ENCODE measurements at places on chromosomes 2 and 18.

DNA sequence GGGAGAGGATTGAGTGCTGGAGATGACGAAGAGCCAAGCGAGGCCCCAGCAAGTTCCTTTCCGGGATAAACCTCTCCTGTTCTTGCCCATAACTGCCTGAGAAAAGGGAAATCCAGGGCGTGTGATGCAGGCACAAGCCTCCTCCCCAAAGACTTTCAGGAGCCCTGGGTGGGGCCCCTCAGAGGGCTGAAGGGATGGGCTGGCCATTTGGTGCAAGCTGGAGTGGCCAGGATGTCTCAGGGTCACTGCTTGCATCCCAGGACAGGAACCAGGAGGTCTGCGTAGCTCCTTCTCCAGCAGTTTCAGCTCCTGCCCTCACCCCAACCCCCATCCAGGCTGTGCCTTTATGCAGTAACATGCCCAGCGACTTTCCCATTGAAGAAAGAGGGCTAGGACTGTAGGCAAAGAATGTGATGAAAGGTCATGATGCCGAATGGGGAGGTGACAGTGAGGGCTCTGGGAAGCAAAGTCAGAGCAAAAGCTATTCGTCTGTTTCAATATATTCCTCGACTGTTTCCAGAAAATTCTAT, 80.2 kb downstream of the PXDN start:
- no peak for DNase-seq

- DNase-seq = no peak
These were observed 13.5 kb upstream of the DARS1 start for GRCh38 chr2:135998879-135999278.

GRCh38 chr2:10407841-10408648, 40.1 kb downstream of the ODC1 start:
- peak; percentile 18 for DNase-seq

GRCh38 chr2:41405441-41405840, 642.4 kb upstream of the PKDCC start:
- no peak for DNase-seq

- DNase-seq = peak; percentile 43
These were observed at the start of gene HSBP1L1 for GRCh38 chr18:79964330-79965118. TSS of gene HSBP1L1 (plus strand) at chr18:79964643. CDS start at chr18:79964736, 93 bp downstream.

- DNase-seq = no peak
These were observed 70.7 kb downstream of the ATF2 start for GRCh38 chr2:175097297-175097696.

DNA sequence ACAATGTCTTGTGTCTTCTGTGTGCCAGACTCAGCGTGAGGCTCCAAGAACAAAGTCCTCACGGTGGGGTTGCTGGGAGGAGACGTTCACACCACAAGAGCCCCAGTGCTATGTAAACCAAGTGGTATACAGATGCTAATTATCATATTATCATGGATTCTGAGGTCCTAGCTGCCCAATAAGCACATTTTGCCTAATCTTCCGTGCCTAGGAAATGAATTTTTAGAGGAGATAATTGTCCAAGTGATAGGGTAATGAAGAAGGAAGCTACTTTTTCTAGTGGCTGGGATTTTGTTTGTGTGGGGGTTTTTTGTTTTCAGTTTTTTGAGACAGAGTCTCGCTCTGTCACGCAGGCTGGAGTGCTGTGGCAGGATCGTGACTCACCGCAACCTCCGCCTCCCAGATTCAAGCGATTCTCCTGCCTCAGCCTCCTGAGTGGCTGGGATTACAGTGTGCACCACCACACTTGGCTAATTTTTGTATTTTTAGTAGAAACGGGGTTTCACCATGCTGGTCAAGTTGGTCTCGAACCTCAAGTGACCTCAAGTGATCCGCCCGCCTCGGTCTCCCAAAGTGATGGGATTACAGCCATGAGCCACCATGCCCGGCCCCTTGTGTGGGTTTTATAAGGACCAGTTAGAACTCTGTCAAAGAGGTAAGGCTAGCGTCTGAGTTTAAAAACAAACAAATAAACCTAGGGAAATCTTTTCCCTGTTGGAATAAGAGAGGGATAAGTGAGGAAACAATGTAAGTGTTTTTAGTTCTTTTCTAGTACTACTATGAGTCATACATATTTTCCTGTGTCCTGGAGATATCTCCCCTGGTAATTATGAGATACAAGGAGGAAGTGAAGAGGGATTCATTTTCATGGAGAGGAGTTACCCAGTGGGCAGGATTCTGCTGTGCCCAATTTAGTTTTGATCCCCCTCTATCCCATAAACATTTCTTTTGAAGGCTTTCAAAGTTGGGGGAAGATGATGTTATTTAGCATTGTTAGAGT, 9.5 kb upstream of the SMAD7 start:
- DNase-seq = no peak

DNA sequence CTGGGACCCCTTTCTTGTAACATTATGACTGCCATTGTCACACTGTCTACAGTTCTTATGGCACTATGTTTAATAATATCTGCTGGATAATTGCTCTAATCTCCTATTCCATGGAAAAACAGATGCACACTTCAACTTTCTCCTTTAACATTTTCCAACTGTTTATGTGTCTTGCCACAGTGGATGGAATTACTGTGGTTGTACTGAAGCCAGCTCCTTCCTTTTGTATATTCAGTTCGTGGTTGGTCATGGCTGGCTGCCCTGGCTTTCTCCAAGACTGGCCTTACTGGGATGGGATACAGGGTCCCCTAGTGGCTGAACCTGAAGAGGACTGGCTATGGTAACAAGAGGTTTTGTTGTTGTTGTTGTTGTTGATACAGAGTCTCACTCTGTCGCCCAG, 113.9 kb downstream of the SS18 start:
- no peak for DNase-seq

DNA sequence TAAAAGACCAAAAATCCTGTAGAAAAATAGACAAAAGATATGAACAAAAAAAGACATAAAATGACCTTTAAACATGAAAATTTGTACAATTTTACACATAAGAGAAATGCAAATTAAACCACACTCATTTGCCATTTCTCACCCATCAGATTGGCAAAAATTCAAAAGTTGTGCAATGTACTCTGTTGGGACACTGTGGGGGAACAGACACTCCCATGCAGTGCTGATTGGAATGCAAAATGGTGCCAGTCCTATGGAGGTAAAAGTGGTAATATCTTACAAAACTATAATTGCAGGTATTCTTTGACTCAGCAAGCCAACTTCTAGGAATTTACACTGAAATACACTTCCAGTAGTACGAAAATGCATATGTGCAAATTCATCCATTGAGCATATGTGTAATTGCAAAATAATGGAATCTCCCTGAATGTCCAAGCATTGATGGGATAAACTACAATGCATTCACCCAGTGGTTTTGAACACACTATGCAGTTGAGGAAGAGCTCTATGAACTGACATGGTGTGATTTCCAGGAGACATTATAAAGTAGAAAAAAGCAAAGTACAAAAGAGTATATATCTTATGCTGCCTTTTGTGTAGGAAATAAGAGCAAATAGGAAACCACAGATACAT, 201.8 kb upstream of the ZNF521 start:
- DNase-seq = no peak

DNA sequence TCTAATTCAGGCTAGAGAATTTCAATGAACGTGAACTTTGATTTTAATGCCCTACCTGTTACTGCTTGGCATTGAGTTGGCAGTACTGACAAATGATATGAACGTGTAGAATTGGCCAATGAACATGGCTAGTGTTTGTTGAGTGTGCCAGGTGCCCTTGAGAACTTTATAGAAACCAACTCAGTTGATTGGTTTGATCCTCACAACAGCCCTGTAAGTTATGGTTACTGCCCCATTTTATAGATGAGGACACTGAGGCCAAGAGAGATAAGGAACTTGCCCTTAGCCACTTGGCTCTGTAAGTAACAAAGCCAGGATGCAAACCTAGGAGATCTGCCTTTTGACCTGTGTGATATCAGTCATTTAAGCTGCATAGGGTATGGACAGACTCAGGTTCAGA, 275.7 kb downstream of the NEDD4L start:
- DNase-seq = no peak

- no peak for DNase-seq
These were observed 401.9 kb downstream of the NBAS start for GRCh38 chr2:15159206-15159605.

GRCh38 chr18:46341986-46342525, 237.9 kb downstream of the HAUS1 start:
- no peak for DNase-seq

DNA sequence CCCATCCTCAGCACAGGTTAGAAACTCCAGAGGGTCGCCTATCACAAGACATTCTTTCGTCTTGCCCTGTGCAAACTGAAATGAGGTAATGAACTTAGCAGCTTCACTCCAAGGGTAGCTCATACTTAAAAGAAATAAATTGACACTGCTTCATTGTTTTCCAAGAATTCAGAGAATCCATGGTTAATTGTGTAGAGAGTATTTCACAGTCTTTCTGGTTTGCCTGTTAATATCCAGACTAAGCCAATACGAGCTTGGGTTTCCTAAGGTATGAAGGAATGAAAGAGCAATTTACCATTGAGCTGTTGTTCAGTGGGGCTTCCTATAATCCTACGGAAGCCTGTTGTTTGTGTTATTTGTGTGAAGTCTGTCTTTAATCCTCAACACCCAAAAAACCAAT, 58.7 kb downstream of the FAM124B start:
- no peak for DNase-seq

DNA sequence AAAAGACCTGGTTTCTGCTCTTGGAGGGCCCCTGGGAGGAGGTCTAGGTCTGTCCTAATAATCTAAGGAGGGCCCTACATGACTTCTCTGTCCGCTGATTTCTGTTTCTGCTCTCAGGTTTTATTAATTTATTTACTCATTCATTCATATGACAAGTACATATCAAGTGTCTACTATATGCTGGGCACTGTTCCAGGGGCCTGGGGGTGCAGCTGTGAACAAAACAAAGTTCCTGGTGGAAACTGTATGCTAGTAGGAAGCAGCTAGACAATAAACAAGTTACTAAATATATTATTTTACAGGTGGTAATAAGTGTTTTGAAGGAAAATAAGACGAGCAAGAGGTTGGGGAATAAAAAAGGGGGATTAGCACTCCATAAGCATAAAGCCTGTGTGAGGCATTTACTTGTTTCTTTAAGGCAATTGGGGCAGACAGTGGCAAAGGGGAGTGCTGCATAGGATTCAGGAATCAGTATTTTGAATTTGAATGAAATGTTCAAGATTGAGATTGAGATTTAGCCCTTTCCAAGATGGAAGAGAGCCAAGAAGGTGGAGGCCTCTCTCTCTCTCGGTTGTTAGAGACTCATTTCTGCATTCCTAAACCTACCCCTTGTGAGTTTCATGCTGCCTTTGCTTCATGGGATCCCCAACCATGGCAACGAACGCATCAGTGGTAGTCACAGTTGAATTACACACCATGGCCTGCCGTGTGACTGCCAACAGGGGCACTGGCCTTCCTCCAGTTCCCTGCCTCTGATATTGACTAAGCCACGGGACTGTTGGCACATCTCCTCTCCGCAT, 28.3 kb downstream of the DRC1 start:
- no peak for DNase-seq

DNA sequence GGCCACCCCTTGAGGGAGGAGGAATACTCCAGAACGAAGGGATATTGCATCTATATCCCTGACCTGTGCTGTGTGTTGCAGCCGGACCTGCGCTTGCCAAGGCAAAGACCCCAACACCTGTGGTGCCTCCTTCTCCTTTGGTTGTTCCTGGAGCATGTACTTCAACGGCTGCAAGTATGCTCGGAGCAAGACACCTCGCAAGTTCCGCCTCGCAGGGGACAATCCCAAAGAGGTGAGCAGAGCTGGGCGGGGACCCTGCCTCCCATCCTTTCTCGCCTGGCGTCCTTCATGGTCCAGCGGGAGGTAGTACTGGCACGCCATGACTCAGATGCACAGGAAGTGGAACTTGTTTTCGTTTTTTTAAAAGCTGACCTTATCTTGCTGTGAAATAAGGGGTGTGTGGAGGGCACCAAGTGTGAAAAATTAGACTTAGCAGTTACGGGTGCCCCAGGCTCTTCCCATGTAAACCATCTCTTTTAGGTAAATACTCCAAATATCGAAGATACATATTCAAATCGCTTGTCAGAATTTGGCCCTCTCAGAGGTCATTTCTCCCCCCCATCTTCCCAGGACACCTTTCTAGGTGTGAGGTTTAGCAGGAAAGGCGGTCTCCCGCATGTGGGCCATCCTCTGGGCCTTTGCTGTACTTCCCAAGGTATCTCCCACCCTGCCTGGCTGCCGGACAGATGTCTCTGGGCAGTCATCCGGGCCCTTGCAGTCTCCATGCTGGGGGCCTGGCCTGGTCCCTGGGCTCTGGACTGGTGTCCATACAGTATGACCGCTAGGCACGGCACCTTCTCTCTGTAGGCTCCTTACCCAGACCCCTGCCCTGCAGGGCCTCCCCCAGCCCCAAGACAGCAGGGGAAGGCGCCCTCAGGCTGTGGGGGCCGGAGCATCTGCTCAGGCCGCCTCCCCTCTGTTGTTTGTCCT, 57.6 kb downstream of the BOLA3 start:
- DNase-seq = no peak

DNA sequence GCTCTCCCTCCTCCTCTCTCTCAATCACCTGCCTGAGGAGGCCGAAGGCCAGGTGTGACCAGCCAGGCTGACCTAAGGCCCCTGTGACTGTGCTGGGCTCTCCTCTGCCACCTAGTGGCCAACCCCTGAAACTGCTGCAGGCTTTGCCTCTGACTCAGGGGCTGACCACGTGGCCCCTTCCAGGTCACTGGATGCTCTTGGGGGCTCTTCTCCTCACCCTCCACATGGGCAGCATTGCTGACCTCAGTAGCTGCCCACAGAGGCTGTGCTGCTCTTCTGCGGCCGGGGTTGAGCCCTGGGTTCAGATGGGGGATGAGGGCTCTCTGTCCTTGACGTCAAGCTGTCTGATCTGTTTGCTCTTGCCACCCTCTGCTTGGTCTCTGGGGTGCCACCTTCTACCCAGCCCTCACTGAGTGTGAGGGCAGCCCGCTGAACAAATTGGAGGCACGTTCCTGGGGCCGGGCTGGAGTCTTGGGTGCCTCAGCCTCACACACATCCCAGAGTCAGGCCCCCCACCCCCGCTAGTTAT, 122.7 kb downstream of the TWIST2 start:
- no peak for DNase-seq

DNA sequence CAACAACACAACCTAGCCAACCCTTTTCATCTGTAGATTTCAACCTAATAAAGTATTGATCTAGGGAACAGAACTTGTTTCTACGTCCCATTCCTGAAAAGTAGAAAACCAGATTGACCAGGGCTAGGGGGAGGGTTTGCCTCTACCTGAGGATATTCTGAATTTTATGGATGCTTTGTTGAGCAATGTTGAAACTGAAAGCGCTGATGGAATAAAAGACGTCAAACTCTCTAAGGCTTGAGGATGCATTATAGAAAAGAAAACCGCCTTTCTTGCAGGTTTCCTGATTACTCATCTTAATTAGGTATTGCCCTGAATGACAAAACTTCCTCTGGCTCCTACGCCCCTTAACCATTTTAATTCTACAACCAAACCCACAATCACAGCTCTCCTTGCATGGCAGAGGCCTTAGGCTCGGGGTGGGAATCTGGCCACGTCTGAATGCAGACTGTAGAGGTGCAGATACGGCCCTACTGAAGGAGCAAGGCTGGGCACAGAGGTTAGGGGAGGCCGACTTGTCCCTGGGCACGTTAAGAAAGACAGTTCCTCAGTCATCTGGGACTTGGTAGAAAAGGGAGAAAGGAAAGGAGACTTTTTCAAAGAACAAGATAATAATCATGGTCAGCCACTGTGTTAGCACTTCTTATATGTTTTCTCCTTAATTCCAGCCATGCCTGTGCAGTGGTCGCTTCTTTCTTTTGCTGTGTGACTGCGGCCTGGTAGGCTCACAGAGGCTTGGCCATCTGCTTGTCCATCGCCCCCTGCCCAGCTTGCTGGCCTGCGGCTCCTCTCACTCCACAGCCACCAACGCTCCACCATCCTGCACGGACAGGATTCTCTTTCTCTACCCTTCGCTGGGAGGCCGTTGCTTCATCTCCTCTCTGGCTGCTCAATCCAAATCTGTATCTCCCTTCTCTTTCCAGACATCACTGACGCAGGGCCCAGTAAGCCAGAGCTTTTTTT, 209.5 kb downstream of the VAPA start:
- DNase-seq = no peak

All from activated T-helper 1 cell treated with anti-CD3 and anti-CD28 coated beads, Interleukin-2, amount 50 U/mL, for 16 hours (primary cell).